Naive thymus-derived CD4-positive, alpha-beta T cell (primary cell): ENCODE measurements at places on chromosomes 1 and 21.

DNA sequence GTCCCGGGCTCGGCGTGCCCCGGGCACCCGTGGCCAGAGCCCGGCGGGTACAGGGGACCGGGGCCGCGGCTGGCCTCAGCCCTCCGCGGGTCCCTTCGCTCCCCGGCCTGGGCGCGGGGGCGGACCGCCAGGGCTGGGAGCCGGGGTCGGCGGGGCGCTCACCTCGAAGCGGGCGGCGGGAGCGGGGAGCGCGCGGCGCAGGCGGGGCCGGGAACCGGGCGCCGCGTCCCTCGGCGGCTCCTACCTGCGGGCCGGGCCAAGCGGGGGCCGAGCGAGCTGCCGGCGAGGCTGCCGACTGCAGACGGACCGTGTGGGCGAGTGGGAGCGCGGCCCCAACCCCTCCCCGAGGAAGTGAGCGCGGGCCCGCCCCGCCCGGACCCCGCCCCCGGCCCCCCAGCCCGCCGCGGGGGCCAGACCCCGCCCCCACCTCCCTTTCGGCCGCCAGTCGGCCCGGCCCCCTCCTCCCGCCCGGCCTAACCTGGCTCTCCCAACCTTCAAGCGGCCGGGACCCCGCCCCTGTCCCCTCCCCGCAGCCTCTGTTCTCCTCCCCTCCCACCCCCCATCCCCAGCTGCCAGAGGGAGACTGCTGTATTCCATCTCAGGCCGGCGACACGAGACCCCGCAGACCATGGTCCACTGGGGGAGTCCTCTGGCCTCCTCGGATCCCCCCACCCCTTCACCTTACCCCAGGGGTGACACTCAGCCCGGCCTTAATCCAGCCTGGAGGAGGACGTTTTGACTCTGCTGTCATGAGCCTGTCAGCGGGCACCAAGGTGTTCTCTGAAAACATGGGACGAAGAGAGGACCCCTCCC lies at the start of gene FHL3:
Gene FHL3, minus strand, starts transcription at position 320 of the 813 bp plus-strand sequence. CDS start 6,102 bp downstream, outside the sequence.
- DNase-seq, result peak; percentile 17

DNA sequence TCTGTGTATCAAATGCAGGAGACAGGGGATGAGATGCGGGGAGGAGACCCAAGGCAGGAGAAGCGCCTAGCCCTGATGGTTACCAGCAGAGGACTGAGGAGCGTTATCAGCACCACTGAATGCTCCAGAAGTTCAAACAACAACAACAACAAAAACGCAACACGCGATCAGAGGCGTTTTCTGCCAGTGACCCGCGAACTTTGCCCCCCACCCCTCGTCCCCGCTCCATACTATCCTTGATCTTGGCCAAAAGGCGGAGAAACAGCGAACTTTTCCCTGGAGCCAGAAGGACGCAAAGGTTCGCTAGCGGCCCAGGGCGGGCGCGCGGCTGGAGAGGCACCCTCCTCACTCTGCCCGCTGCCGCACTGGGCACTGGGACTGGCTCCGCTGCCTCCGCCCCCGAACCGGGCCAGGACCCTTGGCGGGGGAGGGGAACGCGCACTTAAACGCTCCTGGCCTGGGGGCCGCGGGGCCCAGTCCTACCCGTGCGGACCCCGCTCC lies 699 bp downstream of the ECHDC2 start:
- no peak for DNase-seq

- DNase-seq, result no peak
Observed at GRCh38 chr1:245278846-245279245, 124.1 kb downstream of the KIF26B start.

GRCh38 chr1:28882009-28882628 lies 32.2 kb upstream of the EPB41 start:
- peak; percentile 72 for DNase-seq

- no peak for DNase-seq
Observed at GRCh38 chr1:107149946-107150345, 9.1 kb downstream of the NTNG1 start.

DNA sequence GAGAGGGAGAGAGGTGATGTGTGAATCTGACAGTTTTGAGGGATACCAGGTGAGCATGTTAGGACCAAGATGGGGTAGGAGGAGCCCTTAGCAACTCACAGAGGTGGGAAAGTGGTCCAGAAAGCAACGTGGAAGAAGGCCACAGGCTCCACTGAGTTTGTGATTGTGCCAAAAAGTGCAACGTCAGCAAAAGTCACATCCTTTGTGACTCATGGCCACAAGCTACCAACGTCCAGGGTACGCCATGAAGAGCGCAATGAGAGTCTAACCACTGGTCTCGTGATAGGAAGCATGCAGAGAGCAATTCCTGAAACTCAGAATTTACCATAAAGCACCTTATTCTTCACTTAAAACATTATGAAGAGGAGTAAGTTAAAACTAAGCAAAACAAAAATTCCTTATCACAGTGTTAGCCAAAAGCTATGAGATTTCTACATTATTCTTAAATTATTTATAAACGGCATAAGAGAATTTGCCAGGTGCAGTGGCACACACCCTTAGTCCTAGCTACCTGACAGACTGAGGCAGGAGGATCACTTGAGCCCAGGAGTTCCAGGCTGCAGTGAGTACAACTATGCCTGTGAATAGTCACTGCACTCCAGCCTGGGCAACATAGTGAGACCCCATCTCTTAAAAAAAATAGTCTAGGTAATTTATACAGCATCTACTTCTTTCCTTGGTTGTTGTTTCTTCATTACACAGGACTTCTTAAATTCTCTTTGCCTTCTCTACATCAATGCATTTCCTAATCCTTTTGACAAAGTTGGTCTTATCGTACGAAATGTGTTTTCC lies 55.2 kb downstream of the COLGALT2 start:
- DNase-seq, result no peak

DNA sequence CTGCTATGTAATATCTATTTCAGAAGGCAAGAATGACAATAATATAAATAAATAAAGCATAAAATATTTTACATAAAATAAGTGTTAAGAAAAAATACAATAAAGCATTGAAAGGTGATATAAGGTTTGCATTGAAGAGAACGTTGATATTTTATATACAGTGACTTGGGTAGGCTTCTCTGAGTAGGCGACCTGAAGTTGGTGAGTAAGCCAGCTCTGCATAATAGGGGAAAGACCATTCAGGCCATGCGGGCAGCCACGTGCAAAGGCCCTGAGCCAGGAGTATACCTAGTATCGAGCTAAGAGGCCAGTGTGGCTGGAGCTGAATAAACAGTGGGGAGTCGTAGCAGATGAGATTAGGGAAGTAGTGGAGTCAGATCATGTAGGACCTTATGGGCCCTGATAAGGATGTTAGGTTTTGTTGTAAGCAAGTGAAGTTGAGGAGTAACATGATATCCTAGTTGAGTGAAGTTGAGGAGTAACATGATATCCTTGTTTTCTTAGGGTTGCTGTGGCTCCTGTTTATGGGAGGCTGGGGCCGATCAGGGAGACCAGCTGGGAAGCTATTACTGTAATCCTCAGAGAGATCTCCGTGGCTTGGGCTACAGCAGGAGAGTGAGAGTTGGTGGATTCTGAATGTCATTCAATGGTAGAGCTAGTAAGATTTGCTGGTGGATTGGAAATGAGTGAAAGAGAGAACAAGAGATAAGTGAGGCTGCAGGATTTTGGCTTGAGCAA lies 22.0 kb downstream of the KCNK1 start:
- no peak for DNase-seq

- DNase-seq, result no peak
Observed at GRCh38 chr1:15948595-15949452, 27.1 kb downstream of the ZBTB17 start.

GRCh38 chr1:236489710-236490377 lies 33.9 kb upstream of the LGALS8 start:
- DNase-seq, result peak; percentile 45

DNA sequence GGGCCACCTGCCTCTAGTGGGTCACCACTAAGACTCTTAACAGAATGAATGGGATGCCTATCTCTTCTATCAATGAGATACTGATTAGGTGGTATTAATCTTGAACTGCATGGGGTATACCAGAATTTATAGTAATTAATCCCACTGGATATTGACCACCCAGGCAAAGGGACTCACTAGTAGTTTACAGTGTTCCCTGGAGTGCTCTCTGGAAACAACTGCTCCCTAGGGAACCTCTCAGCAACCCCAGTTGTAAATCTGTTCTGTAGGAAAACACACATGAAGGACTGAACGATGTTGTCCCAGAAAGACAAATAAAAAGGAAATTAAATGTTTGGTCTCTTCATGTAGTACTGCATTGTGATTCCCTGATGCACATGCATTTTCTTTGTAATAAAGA lies 430.5 kb downstream of the HLX start:
- DNase-seq, result no peak

DNA sequence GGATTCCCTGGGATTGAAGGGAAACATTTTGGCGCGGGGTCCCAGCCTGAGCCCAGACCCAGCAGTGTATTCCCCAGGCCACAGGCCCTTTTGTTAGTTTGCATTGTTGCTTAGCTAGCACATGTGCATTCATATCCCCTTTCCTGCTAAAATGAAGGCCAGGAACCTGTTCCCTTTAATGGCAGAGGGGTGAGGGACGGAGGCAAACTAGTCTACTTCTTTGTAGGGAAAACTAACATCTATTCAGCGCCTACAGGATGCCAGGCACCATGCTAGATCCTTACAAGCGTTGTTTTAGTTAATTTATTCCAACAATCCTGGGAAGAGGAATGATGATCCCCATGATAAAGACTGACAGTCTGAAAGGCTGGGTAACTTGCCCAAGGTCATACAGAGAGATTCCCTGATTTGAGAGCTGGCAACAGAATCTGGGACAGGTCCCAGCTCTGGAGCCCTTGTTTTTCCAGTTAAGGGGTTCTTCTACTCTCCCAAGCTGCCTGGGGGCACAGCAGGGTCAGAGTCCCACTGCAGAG lies 595 bp upstream of the E2F2 start:
- no peak for DNase-seq

- no peak for DNase-seq
Observed at GRCh38 chr1:2946999-2947690, 74.1 kb upstream of the ACTRT2 start.

DNA sequence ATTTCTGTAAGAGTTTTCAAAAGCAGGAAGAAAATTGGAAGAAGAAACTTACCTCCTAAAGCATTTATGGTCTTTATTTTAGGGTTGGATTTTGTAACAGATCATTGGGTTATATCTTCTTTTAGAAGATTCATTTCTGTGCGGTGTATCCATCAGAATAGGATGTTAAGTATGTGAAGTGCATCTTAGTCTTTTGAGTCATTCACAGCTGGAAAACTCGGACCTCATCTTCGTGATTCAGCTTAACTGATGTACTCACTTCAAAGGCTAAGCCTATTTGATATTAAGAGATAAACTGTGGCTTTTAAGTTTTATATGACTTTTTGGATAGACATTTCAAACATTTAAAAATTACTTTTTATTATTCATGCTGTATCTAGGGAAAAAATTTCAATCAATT lies 56.3 kb downstream of the GIPC2 start:
- DNase-seq, result no peak

- peak; percentile 85 for DNase-seq
Observed at GRCh38 chr1:152036267-152037216, at the start of gene S100A11. S100A11 (minus strand) TSS chr1:152037004; CDS start chr1:152036915, 89 bp downstream.

DNA sequence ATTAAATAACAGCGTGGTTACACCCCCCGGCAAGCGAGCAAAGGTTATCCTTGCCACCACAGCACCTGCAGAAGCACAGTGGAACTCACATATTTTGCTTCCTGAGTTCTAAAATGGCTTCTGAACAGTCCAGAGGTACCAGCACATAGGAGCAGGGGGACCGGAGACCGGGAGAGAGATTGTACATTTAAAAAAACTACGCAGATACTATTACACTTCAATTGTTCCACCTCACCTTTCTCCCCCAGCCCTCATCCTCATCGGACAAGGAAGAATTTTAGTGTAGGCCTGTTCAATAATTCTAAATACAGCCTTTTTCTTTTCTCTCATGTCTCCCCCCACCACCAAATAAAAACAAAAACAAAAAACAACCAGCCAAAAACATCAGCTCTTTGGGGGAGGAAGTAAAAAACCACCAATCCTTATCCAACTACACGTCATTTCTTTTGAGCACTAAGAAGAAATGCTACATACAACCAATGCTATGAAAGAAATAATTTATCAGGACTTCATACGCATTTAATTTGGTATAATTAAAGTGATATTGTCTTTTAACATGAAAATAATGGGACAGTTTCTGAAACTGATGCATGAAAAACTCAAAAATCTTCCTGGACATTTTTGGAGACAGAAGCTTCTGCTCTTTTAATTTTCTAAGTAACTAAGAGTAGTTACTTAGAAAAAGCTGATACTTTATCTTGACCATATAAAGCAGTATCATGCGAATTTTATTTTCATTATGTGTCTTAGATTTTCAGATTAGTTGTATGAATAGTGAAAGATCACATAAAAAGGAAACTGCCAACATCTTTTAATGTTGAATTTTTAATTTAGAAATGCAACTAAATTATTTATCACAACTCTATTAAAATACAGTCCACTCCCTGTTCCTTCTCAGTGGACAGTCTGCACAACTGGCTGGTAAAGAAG lies 9.1 kb downstream of the CDKN2C start:
- peak; percentile 33 for DNase-seq

DNA sequence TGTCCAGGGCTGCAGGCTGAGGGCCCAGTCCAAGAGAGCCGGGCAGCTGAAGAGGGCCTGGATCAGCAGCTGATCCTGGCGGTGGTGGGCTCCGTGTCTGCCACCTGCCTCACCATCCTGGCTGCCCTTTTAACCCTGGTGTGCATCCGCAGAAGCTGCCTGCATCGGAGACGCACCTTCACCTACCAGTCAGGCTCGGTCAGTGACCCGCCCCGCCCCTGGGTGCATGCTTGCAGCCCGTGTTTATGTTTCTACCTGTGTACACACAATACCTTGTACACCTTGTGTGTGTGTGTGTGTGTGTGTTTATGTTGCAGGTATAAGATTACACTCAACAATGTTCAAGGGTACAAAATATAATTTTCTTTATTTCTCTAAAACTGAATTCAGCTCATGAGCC lies 13.0 kb downstream of the TIE1 start:
- DNase-seq, result no peak

- no peak for DNase-seq
Observed at GRCh38 chr1:186231861-186232436, 143.1 kb downstream of the TPR start.
